ENCODE measurements at places on chromosomes 6 and 20.

DNA sequence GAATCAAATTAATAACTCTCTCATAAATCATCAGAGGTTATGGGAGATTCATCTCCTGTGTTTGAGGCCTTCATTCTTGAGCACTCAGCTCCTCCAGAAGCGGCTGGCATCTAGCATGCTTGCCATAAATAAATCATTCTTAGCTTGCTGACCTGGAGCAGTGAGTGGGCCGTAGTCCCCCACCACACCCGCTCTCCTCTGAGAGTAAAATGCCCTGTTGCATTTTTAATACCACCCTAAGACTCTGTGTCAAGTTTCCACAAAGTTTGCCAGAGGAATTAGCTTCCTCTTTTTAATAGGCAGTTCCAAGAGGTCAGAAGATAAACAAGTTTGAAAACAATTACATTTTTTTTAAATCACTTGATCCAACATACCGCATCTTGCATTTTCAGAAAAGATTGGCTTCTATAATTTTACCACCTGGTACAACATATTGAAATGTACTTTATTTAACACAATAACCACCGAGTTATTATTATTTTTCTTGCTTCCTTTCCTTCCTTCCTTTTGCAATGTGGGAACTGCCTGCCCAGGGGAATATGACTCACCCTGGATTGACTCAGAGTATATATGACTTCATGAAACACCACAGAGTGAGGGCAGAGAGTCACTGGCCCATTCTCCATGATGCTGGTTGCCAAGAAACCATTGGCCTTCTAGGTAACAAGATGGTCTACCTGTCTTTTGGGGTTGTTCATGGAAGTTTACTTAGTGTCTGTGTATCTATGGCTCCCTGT, 29.4 kb upstream of the CLIC5 start:
- DNase-seq: no peak

GRCh38 chr6:142518126-142518525, 216.3 kb downstream of the ADGRG6 start:
- no peak for DNase-seq

- no peak for DNase-seq
Observed at GRCh38 chr6:7431313-7431673, 41.7 kb downstream of the RIOK1 start.

DNA sequence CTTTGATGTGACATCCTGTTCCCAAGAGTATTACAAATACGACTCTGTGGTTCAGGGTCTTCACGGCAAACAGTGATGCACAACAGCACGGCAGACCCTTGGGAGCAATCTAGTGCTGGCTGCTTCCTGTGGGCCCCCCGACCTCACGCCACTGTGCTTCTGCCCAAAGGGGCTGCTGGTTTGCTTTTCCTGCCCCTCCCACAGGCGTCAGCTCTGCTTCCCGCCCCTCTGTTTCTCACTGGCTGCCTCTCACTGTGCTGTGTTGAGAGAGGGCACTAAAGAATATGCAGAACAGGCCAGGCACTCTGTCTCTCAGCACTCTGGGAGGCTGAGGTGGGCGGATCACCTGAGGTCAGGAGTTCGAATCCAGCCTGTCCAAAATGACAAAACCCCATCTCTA, 554.5 kb upstream of the AGPAT4 start:
- no peak for DNase-seq

GRCh38 chr6:52046456-52046855, 41.0 kb downstream of the PKHD1 start:
- no peak for DNase-seq

GRCh38 chr20:49886571-49887213, 28.6 kb downstream of the SPATA2 start:
- DNase-seq: no peak

DNA sequence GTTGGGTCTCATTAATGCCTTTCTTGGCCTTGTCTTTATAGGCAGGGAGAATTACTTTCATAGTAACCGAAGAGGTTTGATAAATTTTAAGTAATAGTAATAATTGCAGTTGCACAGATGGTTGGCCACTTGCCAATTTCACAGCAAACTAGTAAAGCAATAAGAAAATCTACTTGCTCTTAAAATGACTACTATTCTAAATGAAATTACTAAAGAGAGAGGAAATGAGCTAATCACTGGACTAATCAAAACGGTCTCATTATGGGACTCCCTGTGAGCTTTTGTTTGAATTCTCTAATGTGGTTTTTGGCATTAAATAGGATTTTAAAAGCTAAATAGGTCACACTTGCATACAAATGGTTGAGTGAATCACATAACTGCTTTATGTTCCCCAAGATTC, 227.4 kb upstream of the PLN start:
- DNase-seq: no peak

GRCh38 chr6:55957961-55958422, 82.6 kb upstream of the BMP5 start:
- DNase-seq: no peak

GRCh38 chr20:58634521-58635278, 16.4 kb upstream of the STX16 start:
- DNase-seq: no peak

GRCh38 chr20:19964289-19965265, 52.6 kb upstream of the NAA20 start:
- no peak for DNase-seq

GRCh38 chr20:40654876-40655275, 34.2 kb downstream of the MAFB start:
- no peak for DNase-seq

GRCh38 chr20:15011631-15012030, 674.2 kb upstream of the FLRT3 start:
- DNase-seq: no peak

GRCh38 chr20:50370036-50370566, 140.1 kb upstream of the PTPN1 start:
- DNase-seq: no peak
